G401 (cell line): ENCODE measurements at places on chromosomes 11 and 22. TPM values are rescaled to one million over a fixed set of nuclear protein-coding genes. Genes with fewer than 3 reads are reported as not detected.

OLFML1 gene
- 39.3 and 54.5 TPM in 2 replicates for total RNA-seq

POLA2 gene
- total RNA-seq = 10.8 and 19.4 TPM in 2 replicates

TSPAN18 gene
- total RNA-seq = 11.6 and 13.3 TPM in 2 replicates

MOGAT2 gene
- not detected in 2 replicates for total RNA-seq

SLC5A1 gene
- total RNA-seq = not detected in 2 replicates

CATSPER1 gene
- total RNA-seq = not detected in 2 replicates

SMCO4 gene
- 7.3 TPM in 1 of 2 replicates, not detected in the other for total RNA-seq

MEI1 gene
- total RNA-seq = not detected in 2 replicates

IL17REL gene
- total RNA-seq = not detected in 2 replicates

GPHA2 gene
- 0.54 and 0.80 TPM in 2 replicates for total RNA-seq
